Mammary epithelial cell (primary cell): ENCODE measurements at places on chromosomes 1 and 21. TPM values are rescaled to one million over a fixed set of nuclear protein-coding genes. Genes with fewer than 3 reads are reported as not detected.

The PADI2 gene
- total RNA-seq, result 2.2 TPM

The CASQ1 gene
- not detected for total RNA-seq

The CRYAA gene
- not detected in 2 replicates for total RNA-seq

The S100A7 gene
- not detected in 2 replicates for total RNA-seq

The HPDL gene
- 0.33 TPM for total RNA-seq

The HSPA6 gene
- total RNA-seq, result 0.45 and 0.82 TPM in 2 replicates

The RAB3B gene
- total RNA-seq, result 2.5 and 3.4 TPM in 2 replicates

The GNL2 gene
- 74.6 and 75.1 TPM in 2 replicates for total RNA-seq

The NBL1 gene
- 49.7 TPM for total RNA-seq

The DISP3 gene
- 0.14 TPM in 1 of 2 replicates, not detected in the other for total RNA-seq

The ACTA1 gene
- total RNA-seq, result not detected in 2 replicates

The ST6GALNAC3 gene
- 0.21 TPM in 1 of 2 replicates, not detected in the other for total RNA-seq

The PPOX gene
- 15.6 and 17.0 TPM in 2 replicates for total RNA-seq

The AK5 gene
- total RNA-seq, result 1.7 TPM

The HFM1 gene
- not detected in 2 replicates for total RNA-seq

The INSRR gene
- total RNA-seq, result not detected

The OR2T35 gene
- total RNA-seq, result not detected

The MCOLN2 gene
- total RNA-seq, result 1.6 and 3.5 TPM in 2 replicates

The CBR1 gene
- total RNA-seq, result 95.0 TPM

The SMG5 gene
- 76.7 TPM for total RNA-seq
